ENCODE measurements at places on chromosomes 1 and 21. TPM values are rescaled to one million over a fixed set of nuclear protein-coding genes. Genes with fewer than 3 reads are reported as not detected.

Gene KCNA2
- not detected for polyA plus RNA-seq

Gene IL10
- not detected for polyA plus RNA-seq

Gene PDZK1IP1
- 0.85 TPM for polyA plus RNA-seq

Gene TTC34
- 0.01 TPM for polyA plus RNA-seq

Gene CDC42BPA
- 3.8 TPM for polyA plus RNA-seq

Gene SPRR5
- polyA plus RNA-seq: 0.22 TPM

Gene GNG5
- polyA plus RNA-seq: 270 TPM

Gene OR2AK2
- not detected for polyA plus RNA-seq
